Activated CD4-positive, alpha-beta T cell treated with anti-CD3 and anti-CD28 coated beads for 36 hours (primary cell): ENCODE measurements at places on chromosomes 6 and 20. TPM values are rescaled to one million over a fixed set of nuclear protein-coding genes. Genes with fewer than 3 reads are reported as not detected.

GRCh38 chr20:52312132-52312729 lies 120.7 kb upstream of the ZFP64 start:
- peaks cover 20% of the 10 kb centered on the region for H3K4me1 ChIP-seq
- H3K27me3 ChIP-seq, result peaks cover 1% of the 10 kb centered on the region
- no peak overlapping the region for H3K27ac ChIP-seq
- H3K4me3 ChIP-seq, result no peak overlapping the region
- DNase-seq, result peak; percentile 68
- no peaks in the 10 kb centered on the region for H3K36me3 ChIP-seq

GRCh38 chr6:160102956-160103824 lies 18.4 kb upstream of the SLC22A1 start:
- peak; percentile 51 for DNase-seq
- H3K4me1 ChIP-seq, result peaks cover 12% of the 10 kb centered on the region
- H3K27me3 ChIP-seq, result no peaks in the 10 kb centered on the region
- H3K36me3 ChIP-seq, result peaks cover 43% of the 10 kb centered on the region
- no peak overlapping the region for H3K27ac ChIP-seq

GRCh38 chr6:15550546-15551123 lies 112.2 kb downstream of the DTNBP1 start:
- peaks cover 17% of the 10 kb centered on the region for H3K4me1 ChIP-seq
- no peak for DNase-seq
- no peaks in the 10 kb centered on the region for H3K27me3 ChIP-seq
- no peak overlapping the region for H3K27ac ChIP-seq
- H3K36me3 ChIP-seq, result peaks cover 2% of the 10 kb centered on the region

GRCh38 chr20:51431321-51431720 lies 111.2 kb downstream of the NFATC2 start:
- no peak overlapping the region for H3K4me3 ChIP-seq
- no peak for DNase-seq
- no peaks in the 10 kb centered on the region for H3K27me3 ChIP-seq

DNA sequence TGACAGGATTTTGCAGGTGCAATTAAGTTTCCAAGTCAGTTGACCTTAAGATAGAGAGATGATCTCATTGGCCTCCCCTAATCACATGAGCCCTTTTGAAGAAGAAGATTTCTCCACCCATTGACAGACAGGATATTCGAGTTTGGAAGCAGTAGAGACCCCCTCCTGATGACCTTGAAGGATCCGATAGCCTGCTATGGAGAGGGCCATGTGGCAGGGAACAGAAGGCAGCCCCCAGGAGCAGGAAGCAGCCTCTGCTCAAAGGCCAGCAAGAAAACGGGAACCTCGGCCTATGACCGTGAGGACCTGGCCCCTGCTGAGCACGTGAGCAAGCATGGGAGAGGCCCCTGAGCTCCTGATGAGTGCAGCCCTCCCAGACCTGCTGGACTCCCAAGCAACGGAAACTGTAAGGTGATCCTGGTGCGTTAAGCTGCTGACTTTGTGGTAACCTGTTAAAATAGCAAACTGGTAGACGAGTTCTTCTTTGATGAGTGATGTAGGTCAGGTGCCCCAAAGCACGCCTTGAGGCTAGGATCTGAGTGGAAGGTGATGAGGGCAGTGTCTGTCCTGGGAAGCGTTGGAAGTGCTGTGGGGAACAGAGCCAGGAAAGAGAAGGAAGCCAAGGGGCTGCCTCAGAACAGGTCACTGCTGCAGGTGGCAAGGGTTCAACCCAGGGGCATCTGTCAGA lies 18.5 kb upstream of the TUBB2A start:
- no peak overlapping the region for H3K27ac ChIP-seq
- peaks cover 2% of the 10 kb centered on the region for H3K4me1 ChIP-seq
- H3K27me3 ChIP-seq, result peaks cover 5% of the 10 kb centered on the region
- DNase-seq, result no peak

DNA sequence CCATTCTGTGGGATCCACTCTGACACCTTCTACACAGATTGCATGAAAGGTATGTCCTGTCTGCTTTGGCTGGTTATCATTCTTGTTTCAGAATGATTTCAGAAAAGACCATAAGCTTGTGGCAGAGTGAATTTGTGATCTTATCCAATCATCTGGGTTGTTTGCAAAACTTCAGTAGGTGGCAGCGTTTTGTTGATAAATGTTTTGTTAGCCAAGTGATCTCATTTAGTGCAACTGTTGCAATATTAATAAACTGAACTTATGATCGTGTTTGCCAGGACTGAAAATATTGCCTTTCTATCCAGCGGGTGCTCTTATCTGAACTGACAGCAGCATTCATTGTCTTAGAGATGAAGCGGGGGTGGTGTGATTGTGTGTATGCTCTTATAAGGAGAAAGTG lies 613.2 kb upstream of the NOX3 start:
- H3K4me1 ChIP-seq, result peaks cover 4% of the 10 kb centered on the region
- no peaks in the 10 kb centered on the region for H3K27me3 ChIP-seq
- no peak for DNase-seq
- H3K27ac ChIP-seq, result no peak overlapping the region
- no peak overlapping the region for H3K4me3 ChIP-seq
- H3K36me3 ChIP-seq, result no peaks in the 10 kb centered on the region

- no peak for DNase-seq
- H3K27me3 ChIP-seq, result no peaks in the 10 kb centered on the region
- H3K4me1 ChIP-seq, result peaks cover 3% of the 10 kb centered on the region
Observed at GRCh38 chr20:38355161-38356012, 9.1 kb downstream of the LBP start.

GRCh38 chr20:63238514-63239125 lies 2.9 kb downstream of the BIRC7 start:
- no peak overlapping the region for H3K4me3 ChIP-seq
- H3K4me1 ChIP-seq, result peaks cover 2% of the 10 kb centered on the region
- H3K27ac ChIP-seq, result no peak overlapping the region
- no peaks in the 10 kb centered on the region for H3K36me3 ChIP-seq

AARS2 gene
- 17.5 TPM for total RNA-seq

BPI gene
- total RNA-seq, result not detected

SAMD10 gene
- total RNA-seq, result 25.4 TPM
